ENCODE measurements at places on chromosomes 7 and 10. TPM values are rescaled to one million over a fixed set of nuclear protein-coding genes. Genes with fewer than 3 reads are reported as not detected.

Gene GNG11
- 25.9 TPM for total RNA-seq

- H3K4me1 ChIP-seq: peaks cover 38% of the 10 kb centered on the region
- no peak overlapping the region for H3K4me3 ChIP-seq
- H3K36me3 ChIP-seq: no peaks in the 10 kb centered on the region
- no peak overlapping the region for H3K27ac ChIP-seq
- H3K27me3 ChIP-seq: no peaks in the 10 kb centered on the region
These were observed 71.2 kb downstream of the AOAH start for GRCh38 chr7:36653008-36653662.

- no peak overlapping the region for H3K27ac ChIP-seq
- H3K36me3 ChIP-seq: peaks cover 23% of the 10 kb centered on the region
- DNase-seq: no peak
- no peak overlapping the region for H3K4me3 ChIP-seq
These were observed 33.7 kb downstream of the SCRN1 start for GRCh38 chr7:29955799-29956486.

GRCh38 chr7:55128693-55129394, 110.0 kb downstream of the EGFR start:
- H3K36me3 ChIP-seq: no peaks in the 10 kb centered on the region
- peak; percentile 69 for DNase-seq
- H3K4me1 ChIP-seq: peaks cover 91% of the 10 kb centered on the region
- peak overlapping the region; percentile 26 for H3K4me3 ChIP-seq
- peak overlapping the region; percentile 99 for H3K27ac ChIP-seq

Measured in GM23248 (cell line).